ENCODE measurements at places on chromosomes 12 and 14. TPM values are rescaled to one million over a fixed set of nuclear protein-coding genes. Genes with fewer than 3 reads are reported as not detected.

DNA sequence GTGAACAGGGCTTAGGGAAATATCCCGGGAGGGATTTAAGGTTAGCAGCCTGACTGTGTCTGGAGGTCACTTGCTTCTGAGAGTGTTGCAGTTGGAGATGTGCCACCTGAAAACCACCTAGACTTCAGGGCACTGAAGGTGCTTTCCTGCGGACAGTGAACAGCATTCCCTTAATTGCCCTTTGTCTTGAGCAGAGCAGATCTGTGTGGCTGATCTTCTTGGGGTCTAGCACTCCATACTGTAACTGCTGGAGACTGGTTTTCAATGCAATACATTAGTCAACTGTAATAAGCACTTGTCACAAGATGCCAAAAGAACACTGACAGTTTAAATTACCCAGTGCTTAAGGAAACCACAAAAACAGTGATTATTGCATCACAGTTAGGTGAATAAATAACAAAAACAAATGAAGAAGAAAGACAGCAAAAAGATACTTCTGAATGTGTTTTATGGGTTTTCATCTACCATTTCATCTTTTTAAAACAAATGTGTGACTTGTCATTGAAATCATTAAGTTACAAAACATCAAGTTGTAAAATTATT is 111.8 kb downstream of the PRIMA1 start:
- no peaks in the 10 kb centered on the region for H3K4me1 ChIP-seq
- no peak overlapping the region for H3K27ac ChIP-seq

DNA sequence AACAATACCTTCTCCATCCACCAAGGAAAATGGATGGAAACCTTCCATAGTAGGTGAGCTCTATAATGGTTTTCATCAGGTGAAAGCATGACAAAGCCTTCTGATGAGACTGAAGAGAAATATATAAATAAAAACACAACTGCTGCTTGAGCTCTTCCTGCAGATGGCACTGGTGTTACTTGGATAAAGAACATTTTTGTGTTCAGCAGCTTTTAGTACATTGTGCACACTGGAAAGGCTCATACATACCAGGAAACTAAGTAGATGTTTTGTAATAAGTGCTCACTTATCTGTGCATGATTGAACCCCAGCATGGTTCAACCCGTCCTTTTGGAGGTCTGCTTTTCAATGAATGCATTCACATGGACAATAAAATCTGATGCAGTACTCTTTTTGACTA is 357.3 kb upstream of the MIS18BP1 start:
- no peak overlapping the region for H3K27ac ChIP-seq
- H3K4me3 ChIP-seq, result no peak overlapping the region
- H3K27me3 ChIP-seq, result no peaks in the 10 kb centered on the region
- no peaks in the 10 kb centered on the region for H3K4me1 ChIP-seq
- no peaks in the 10 kb centered on the region for H3K36me3 ChIP-seq

DNA sequence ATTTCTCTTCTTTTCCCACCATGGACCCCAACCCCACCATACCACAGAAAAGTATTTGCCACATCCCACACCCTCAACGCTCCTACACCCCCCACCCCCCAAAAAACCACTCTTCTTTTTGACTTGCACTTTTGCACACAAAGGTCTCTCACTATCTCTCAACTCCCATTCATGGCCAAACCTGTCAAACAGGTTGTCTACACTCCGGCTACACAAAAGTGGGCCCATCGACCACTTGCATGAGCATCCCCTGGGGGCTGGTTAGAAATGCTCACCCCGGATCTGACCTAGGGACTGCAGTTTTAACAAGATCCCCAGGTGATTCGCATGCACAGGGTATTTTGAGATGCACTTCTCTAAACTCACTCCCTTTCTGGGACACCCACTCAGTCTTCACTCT is 248.2 kb downstream of the DPF3 start:
- H3K4me1 ChIP-seq, result peaks cover 18% of the 10 kb centered on the region
- no peak overlapping the region for H3K4me3 ChIP-seq
- H3K27me3 ChIP-seq, result no peaks in the 10 kb centered on the region
- H3K27ac ChIP-seq, result no peak overlapping the region

- H3K27me3 ChIP-seq, result no peaks in the 10 kb centered on the region
- H3K4me1 ChIP-seq, result no peaks in the 10 kb centered on the region
- H3K27ac ChIP-seq, result no peak overlapping the region
- H3K4me3 ChIP-seq, result no peak overlapping the region
- H3K36me3 ChIP-seq, result no peaks in the 10 kb centered on the region
- DNase-seq, result peak; percentile 1
These were observed 169.9 kb downstream of the KIF21A start for GRCh38 chr12:39272871-39273655.

DNA sequence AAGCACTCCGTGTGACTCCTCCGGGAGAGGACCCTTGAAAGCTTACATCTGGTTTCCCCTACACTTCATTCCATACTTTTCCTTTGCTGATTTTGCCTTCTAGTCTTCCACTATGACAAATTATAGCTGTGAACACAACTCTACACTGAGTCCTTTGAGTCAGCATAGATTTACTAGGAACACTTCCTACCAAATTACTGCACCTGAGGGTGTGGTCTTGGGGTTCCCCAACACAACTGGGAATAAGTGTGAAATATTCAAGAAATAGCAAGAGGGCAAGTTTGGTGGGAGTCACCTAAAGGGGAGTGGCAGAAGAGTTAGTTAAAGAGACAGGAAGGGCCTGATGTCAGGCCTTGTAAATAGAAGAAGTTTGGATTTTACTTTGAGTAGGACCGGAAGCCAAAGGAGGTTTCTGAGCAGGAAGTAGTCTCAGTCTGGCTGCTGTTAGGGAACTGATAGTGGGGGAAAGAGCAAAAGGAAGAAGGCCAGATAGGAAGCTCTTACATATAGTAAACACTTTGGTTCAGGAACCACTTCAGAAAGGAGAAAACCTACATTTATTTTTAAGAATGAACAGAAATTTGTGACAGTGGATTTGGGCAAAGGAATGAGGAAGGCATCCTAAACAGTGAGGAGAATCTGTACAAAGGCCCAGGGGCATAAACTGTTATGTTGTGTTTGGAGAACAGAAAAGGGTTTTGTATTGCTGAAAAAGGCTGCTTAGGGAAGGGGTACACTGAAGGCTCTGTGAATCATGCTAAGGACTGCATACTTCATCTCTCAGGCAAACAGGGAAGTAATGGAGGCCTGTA is 14.2 kb downstream of the SEL1L start:
- no peak overlapping the region for H3K4me3 ChIP-seq
- no peaks in the 10 kb centered on the region for H3K27me3 ChIP-seq
- no peaks in the 10 kb centered on the region for H3K4me1 ChIP-seq
- peaks cover 9% of the 10 kb centered on the region for H3K36me3 ChIP-seq
- no peak for DNase-seq

RND1 gene
- polyA plus RNA-seq, result 0.30 TPM

EPYC gene
- not detected for polyA plus RNA-seq

CRACR2A gene
- polyA plus RNA-seq, result 0.31 TPM

ANKRD33 gene
- not detected for polyA plus RNA-seq

MYO1H gene
- polyA plus RNA-seq, result not detected
